DMS 273 treated with DMSO at 0.1 percent for 48 hours (cell line): ENCODE measurements at places on chromosomes 11 and 22.
A peak's percentile ranks its signal among the peaks of the same experiment; 100 is the strongest.

DNA sequence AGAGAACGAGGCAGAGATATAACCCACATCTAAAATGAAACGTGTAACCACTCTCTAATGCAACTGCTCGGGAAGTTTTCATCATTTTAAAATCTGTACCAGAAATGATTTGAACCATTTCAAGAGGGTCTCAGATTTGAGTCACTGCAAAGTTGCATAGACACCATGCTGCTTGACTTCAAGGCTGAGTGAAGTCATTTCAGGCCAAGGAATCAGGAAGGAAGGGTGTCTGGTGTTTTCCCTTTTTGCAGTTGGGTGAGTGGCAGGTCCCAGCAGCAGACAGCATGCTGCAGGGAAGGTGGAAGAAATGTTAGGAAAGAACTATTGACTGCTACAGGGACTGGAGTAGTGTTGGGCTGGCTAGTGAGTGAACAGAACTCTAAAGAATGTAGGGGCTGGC is 16.5 kb downstream of the TANGO2 start:
- no peak for DNase-seq

DNA sequence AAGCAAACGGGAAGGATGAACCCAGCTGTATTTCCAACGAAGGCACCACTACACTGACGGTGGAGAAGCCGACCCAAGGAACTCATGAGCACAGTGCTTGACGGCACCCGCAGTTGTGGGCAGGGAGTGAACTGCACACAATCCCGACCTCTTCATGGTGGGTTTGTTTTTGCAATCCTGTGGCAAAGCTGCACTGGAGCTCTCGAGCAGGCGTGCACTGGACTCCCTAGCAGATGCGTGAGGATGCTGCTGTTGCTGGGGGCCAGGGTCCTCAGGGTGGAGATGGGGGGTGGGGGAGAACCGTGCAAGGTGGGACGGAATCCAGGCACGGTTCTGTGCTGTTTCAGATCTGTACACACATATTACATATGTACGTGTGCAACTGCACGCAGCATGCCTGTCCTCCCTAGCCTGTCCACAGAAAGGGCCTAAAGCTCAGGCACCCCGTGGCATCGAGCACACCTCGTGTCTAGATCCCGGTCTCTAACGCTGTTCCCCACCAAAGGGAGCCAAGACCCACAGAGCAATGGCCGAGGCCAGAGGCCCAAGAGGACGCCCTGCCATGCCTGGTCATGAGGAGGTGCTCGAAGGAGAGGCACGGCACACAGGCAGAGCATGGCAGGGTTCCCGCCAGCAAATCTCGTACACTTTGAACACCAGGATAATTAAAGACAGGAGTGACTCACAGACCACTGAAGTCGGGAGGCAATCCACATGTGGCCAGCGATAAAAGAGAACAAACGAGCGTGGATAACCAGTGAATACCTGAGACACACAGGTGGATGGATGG is 17.6 kb downstream of the ALG12 start:
- no peak for DNase-seq

GRCh38 chr22:47854680-47855079 is 1092.2 kb downstream of the TBC1D22A start:
- no peak for DNase-seq

DNA sequence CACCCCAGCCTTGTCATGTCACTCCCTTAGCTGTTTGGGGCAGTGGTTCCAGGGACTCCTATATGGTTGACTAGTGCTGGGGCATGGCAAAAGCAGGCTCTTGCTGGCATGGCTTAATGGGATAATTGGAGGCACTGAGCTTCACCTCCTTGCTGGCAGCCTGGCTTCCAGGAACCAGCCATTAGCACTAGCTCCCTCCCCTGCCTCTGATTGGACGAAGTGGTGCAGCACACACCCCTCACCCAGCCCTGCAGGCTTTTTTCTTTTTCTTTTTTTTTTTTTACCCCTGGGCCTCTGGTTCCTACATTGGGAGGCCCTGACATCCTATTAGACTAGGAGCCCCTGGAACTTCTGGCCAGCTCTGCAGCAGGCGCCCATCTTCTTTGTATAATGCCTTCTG is 18.6 kb downstream of the PHLDB1 start:
- peak; percentile 6 for DNase-seq

DNA sequence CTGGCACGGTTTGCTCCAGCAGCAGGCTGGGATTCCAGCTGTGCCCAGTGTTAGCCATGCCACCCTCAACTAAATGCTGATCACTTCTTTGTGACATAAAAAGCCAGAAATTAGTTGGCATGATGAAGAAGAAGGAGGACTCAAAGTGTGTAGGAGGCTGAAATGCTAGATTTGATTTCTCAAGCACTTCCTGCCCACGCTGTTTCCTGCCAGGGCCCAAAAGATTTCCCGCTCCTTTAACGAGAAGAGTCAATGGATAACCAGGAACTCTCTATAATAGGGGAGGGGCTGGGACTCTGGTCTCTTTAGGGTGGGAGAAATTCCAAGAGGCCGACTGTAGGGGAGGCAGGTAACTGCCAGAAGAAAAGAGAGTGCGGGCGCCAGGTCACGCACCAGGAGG is 26.4 kb downstream of the APOL3 start:
- DNase-seq = no peak

- no peak for DNase-seq
These were observed 45.2 kb downstream of the APOL1 start for GRCh38 chr22:36298118-36298517.

DNA sequence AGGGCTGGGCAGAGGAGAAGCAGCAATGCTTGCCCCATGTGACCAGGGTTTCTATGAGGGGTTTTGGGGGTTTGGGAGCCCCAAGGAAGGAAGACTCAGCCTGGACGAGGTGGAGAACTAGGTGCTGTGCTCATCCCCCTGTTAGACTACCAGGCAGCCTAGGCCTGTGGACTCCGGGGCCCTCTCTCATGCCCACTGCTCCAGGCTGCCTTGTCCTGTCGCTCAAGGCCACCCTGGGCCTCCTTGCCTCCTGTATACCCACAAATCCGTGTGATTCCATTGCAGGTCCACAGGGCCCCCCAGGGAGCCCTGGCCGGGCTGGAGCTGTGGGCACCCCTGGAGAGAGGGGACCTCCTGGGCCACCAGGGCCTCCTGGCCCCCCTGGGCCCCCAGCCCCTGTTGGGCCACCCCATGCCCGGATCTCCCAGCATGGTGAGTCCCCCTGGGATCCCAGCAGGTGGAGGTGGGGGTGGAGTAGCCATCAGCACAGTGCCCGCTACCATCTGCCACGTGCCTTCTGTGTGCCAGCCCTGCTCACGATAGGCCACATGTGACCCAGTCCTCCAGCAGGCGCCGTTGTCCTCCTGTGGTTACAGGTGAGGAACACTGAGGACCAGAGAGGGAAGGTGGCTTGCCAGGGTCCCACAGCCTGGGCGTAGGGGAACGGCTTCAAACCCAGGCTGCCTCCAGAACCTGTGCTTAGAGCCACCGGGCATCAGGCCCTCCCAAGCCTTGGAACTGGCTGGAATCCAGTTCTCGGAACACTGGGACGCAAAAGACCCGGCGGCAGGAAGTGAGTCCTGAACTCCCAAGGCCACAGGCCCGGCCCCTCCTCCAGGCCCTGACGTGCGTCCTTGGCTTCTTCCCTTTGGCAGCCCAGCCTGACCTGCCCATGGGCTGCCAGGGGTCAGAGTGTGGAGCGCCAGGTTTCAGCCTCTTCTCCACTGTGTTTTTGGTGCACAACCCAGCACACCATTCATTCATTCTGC is 26.6 kb downstream of the EMID1 start:
- no peak for DNase-seq

GRCh38 chr11:70381872-70382861 is 16.2 kb upstream of the CTTN start:
- no peak for DNase-seq

DNA sequence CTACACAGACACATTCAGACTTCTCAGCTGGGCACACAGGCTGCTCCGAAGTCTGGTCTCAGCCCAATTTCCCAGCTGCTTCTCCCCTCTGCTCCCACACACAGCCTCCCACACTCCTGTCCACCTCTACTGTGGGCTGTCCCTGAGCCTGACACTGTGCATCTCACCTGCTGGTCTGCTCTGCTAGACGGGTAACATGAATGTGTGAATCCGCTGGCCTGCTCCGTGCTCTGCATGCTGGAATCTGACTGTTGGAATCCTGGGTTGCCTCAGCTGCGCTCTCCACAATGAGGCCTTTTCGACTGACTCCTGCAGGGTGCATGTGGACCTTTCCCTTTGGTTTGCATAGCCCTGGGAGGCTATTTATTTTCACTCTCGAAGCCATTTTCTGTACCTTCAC is 489.5 kb upstream of the B3GAT1 start:
- no peak for DNase-seq

GRCh38 chr11:106420048-106420665 is 342.7 kb downstream of the AASDHPPT start:
- DNase-seq = no peak

DNA sequence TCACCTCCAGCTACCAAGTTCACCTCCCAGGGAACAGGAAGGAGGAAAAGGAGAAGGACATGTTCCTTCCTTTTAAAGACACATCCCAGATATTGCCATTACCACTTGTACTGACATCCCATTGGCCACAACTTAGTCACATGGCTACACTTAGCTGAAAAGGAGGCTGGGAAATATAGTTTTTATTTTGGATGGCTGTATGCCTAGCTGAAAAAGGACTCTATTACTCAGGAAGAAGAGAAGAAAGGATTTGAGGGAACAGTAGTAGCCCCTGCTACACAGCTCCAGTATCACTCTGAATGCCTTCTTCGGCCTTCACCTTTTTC is 2.1 kb upstream of the APOA5 start:
- no peak for DNase-seq

- DNase-seq = no peak
These were observed 18.1 kb downstream of the DUSP8 start for GRCh38 chr11:1553808-1554594.

DNA sequence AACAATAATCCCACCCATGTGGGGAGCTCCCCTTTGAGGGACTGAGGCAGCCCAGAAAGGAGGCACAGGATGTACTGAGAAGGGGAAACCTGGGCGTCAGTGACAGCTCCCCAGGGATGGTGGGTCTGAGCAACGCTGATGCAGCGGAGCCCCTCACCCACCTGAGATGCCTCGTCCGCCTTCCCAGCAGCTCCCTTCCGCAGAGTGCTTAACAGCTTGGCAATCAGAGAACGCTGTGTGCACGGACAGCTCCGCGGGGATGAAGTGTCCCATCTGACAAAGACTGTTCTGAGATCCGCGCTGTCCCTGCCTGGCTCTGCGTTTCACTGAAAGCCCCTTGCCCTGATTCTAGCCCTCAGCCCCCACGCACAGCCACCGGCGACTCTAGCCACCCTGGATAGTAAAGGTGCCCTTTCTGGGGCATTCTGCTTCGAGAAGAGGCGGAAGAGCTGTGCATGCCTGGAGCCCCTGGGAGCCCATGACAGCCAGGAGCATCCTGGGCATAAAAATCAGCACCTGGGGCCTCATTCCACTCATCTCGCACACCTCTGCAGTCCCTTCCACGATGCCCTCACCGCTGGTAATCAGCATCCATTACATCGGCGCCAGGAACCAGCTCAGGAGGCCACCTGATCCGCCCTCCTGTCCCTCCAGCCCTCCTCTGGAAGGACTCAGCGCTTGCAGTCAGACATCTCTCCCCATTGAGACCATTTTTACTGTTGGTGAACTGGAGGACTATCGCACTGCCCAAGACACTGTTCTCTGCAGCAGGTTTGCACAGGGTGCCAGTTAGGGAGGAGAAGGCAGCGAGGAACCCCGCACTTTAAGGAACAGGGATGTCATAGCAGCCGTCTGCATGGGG is 10.7 kb downstream of the KCNJ5 start:
- DNase-seq = no peak

GRCh38 chr22:27296091-27296675 is 505.4 kb downstream of the MN1 start:
- no peak for DNase-seq
